ENCODE measurements at places on chromosomes 6 and 20.

DNA sequence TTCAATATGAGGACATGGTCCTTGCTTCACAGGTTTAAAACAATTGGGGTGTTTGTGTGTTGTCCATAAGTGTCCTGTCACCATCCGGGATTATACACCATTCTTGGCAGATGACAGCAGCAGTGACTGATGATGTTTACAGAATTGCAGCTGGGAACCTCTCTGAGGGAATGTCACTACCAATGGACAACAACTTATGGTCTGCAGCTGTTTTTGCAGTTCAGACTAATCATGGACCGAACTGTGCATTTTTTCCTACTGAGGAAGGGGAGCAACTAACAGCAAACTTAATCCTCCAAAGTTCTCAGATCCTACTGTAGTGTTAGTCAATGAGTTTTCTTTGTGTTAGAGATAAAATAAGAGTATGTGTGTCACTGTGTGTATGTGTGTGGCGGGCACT, 26.0 kb downstream of the FAM229B start:
- DNase-seq, result no peak

- peak; percentile 43 for DNase-seq
These were observed 157.8 kb upstream of the PREP start for GRCh38 chr6:105560611-105561066.

- DNase-seq, result no peak
These were observed 184.1 kb downstream of the TMEM242 start for GRCh38 chr6:157139054-157139708.

- no peak for DNase-seq
These were observed 26.5 kb downstream of the ULBP1 start for GRCh38 chr6:149990212-149990660.

DNA sequence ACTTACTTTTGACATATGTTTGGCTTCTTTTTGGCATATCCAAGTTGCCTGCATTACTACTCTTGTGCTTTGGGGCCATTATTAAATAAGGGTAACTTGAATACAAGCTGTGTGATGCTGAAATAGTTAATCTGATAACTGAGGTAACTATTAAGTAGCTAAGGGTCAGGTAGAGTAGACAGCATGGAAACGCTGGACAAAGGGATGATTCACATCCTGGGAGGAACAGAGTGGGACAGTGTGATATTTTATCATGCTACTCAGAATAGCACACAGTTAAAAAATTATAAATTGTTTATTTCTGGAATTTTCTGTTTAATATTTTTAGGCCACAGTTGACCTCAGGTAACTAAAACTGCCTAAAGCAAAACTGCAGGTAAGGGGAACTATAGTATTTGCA, 483.9 kb downstream of the RFPL4B start:
- no peak for DNase-seq

GRCh38 chr6:57315111-57315510, 2.3 kb upstream of the PRIM2 start:
- no peak for DNase-seq

GRCh38 chr6:67131827-67132226, 1424.8 kb upstream of the EYS start:
- no peak for DNase-seq

DNA sequence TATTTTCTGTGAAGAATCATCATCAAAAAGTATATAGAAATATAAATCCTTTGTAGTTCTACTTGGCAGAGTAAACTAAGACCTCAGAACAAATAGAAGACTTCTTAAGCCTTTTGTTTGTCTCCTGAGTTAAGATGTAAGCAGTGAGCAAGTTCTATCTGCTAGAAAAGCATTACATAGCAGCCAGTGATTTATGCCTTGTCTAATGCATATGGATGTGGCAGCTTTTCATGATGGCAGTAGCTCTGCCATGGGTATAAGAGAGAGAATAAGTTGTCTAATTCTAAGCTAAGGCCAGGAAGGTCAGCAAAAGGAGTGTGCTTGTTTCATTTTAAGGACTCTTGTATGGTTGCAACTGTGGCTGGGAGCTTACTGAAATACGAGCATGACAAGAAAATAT, 920.2 kb downstream of the GRIK2 start:
- DNase-seq, result no peak

DNA sequence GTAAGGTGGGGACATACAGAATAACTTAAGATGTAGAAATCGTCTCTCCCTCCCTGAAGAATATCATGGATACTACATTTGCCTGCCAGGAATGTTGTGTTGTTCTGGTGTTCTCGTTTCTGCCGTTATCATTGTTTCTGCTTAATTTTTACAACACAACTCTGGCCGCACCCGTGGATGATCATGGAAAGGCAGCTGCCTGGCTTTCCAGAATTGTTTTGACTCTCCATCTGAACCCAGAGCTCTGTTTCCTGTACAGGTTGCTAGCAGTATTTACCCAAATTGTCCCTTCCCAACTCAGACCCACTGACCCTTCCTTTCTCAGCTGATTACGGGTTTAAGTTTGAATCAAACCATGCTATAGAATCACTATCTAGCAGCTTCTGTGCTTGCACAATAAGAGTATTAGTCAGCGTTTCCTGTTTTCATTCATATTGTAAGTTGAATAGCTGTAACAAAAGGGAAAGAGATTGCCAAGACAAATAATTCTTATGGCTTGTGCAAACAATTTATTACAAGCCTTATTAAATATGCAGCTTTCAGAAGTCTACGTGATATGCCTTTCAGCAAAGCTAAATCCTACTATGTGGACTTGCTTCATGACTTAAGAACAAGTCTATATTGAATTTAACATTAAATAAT, 139.0 kb downstream of the MTHFD1L start:
- no peak for DNase-seq

GRCh38 chr20:59788196-59788735, 145.2 kb downstream of the SYCP2 start:
- no peak for DNase-seq

GRCh38 chr6:44721954-44722578, 334.6 kb downstream of the CDC5L start:
- DNase-seq, result no peak

GRCh38 chr6:139271056-139271455, 20.7 kb downstream of the TXLNB start:
- DNase-seq, result peak; percentile 53

GRCh38 chr6:115071962-115072361, 729.1 kb upstream of the HS3ST5 start:
- no peak for DNase-seq

- no peak for DNase-seq
These were observed 66.4 kb downstream of the LY86 start for GRCh38 chr6:6654599-6655575.

DNA sequence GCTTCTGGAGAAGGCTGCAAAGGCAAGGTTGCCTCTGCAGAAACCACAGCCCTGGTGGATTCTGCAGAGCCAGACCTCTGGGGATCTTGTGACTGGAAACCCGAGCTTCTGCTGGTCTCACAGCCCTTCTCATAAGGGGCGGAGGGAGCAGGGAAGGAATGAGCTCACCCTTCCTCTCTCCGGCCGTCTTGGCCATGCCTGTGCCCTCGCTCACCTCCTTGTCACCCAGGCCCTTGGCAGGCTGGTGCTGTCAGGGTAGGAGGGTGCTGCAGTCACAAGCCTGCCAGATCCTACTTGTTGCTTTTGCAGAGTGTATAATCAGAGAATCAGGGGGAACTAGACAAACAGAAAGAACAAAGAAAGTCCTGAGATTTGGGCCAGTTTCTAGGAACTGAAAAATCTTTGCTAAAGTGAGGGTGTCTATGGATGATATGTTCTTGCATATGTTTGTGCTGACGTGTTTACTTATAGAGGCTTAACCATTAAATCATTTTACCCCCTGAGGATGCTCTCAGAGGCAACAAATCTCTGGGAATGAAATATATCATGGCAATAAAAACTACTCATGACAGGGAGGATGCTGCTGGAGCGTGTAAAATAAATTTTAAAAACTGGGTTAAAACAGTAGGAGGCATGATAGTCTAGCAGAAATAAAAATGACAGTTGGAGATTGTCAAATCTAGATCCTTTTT, 244.9 kb upstream of the SOX4 start:
- no peak for DNase-seq

DNA sequence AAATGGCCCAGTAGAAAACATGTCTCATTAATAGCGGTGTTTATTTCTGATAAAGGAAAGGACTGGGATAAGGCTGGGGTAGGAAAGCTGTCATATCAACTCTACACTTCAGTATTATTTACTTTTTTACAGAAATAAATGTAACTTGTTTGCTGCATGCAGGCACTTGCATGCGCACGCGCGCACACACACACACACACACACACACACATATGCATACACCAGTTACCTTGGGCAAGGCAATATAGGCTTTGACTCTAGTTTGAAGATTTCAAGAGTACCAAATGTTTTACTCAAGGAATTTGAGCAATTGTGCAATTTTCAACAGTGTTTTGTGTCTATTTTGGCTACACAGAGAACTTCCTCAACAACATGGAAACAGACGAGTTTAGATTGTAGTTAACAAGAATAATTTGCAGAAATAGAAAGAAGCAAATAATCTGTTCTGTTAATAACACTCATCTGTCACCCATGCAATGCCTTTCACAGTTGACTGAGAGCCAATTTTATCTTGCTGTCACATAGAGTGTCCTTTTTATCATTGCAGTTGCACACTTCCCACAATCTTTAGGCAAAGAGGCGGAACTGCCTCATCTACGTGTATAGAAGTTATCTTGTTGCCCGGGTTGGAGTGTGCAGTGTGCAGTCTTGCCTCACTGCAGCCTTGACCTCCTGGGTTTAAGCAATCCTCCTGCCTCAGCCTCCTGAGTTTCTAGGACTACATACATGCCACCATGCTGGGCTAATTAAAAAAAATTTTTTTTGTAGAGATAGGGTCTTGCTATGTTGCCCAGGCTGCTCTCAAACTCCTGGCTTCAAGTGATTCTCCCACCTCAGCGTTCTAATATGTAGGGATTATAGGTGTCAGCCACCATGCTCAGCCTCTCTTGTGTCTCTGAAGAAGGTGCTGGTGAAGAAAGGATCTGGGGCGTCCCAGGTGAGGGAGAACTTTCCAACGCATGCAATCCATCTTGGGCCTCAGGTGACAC, 74.8 kb upstream of the SHLD1 start:
- no peak for DNase-seq

GRCh38 chr6:110652520-110652919, 162.7 kb downstream of the CDK19 start:
- DNase-seq, result no peak

GRCh38 chr6:4723383-4723782, 52.8 kb upstream of the CDYL start:
- no peak for DNase-seq

DNA sequence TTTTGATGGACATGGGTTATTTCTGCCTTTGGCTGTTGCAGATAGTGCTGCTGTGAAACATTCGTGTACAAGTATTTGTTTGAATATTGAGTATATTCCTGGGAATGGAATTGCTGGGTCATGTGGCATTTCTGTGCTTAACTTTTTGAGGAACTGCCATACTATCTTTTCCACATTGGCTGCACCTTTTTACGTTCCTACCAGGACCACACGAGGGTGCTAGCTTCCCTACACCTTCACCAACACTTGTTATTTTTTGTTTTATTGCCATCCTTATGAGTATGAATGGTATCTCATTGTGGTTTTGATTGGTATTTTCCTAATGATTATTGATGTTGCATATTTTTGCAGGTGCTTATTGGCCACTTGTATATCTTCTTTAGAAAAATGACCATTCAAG, 47.8 kb upstream of the PLCG1 start:
- DNase-seq, result no peak

DNA sequence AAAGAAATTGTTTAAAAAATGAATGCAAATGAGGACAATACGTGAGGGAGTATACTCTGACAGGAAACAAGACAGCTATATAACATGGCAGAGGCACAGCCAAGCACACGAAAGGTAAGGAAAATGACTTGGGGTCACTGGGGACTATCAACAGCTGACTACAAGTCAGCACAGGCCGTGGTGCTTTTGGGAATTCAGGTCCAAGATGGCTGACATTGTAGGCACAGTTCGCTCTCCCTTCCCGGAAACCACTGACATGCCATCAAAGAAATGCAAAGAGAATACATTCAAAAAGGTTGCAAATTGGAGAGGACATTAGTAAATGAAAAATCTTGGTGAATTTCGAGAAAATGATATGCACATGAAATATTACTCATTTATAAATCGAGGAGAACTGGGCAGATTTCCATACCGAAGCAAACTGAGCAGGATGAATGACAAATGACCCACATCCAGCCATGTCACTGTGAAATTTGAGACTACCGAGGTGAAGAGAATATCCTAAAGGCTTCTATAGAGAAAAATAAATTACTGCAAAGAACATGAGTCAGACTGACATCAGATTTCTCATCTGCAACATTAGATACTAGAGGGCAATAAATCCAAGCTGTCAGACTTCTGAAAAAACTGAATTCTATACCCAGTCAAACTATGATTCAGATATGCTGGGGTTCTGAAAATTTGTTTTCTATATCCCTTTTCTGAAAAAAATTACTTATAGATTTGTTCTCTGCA, 391.1 kb downstream of the BTBD9 start:
- no peak for DNase-seq

GRCh38 chr6:160101277-160102205, 20.1 kb upstream of the SLC22A1 start:
- no peak for DNase-seq

GRCh38 chr20:25600632-25601031, 15.3 kb upstream of the NINL start:
- no peak for DNase-seq

DNA sequence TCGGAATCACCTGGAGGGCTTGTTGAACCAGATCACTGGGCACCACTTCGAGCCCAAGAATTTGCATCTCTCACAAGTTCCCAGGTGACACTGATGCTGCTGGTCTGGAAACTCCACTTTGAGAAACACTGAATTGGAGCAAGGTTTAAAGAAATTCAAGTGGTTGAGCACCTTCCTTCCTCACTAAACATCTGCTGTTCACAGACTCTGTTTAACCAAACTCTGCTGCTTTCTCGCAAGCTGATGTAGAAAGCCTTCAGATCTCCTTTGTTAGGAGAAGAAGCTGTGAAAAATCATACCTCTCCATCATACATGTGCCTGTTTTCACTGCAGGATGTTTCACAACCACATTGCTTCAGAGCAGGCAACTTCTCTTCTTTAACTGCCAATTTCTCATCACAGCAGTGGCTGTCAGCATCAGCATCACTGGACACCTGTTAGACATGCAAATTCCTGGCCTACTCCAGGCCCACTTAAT, 87.5 kb upstream of the TOP1 start:
- no peak for DNase-seq

DNA sequence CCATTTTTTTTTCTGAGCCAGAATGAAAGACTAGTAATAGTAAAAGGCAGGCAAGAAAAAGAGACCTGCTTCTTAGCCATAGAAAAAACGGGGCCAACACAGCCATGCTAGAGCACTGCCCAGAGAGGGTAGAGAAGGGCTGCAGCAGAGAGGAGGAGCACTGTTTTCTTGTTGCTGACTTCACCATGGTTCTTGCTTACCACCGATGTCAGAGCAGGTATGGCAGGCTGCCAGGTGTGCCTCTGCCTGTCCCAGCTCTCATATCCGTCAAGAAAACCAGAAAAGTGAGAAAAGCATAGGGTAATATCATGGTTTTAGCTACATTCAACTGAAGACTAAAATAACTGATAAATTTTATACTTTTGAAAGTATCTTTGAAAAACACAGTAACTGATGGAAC, 60.7 kb downstream of the DTNBP1 start:
- DNase-seq, result no peak

GRCh38 chr6:128803911-128804310, 79.0 kb upstream of the LAMA2 start:
- DNase-seq, result no peak

Data from GM10248 (cell line).